ENCODE measurements at places on chromosomes 2 and 18. TPM values are rescaled to one million over a fixed set of nuclear protein-coding genes. Genes with fewer than 3 reads are reported as not detected.

- no peaks in the 10 kb centered on the region for H3K27me3 ChIP-seq
- no peak overlapping the region for H3K4me3 ChIP-seq
- H3K36me3 ChIP-seq: no peaks in the 10 kb centered on the region
Measured at GRCh38 chr2:164151522-164151921, 415.7 kb upstream of the FIGN start.

DNA sequence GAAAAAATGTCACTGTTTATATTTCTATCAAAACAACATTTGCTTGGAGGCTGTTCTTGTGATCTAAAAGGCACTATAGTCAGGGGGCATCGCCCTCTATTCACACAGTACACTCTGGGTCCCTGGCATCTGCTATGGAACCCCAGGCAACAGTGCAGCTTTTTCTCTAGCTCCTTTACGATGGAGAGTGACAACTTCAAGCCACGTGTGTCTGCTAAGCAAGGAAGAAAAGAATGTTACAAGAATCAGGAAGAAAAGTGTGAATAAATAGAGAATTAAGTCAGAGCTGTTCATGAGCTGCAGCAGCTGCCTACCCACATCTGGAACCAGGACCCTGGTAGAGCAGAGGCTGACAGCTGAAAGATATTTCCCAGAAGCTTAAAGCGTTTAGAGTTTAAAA lies 11.2 kb downstream of the RND3 start:
- peaks cover 21% of the 10 kb centered on the region for H3K36me3 ChIP-seq
- no peaks in the 10 kb centered on the region for H3K27me3 ChIP-seq
- no peak overlapping the region for H3K4me3 ChIP-seq

GRCh38 chr18:76102156-76102555 lies 392.9 kb downstream of the ZNF516 start:
- no peaks in the 10 kb centered on the region for H3K27me3 ChIP-seq
- DNase-seq: no peak
- H3K4me1 ChIP-seq: no peaks in the 10 kb centered on the region

DNA sequence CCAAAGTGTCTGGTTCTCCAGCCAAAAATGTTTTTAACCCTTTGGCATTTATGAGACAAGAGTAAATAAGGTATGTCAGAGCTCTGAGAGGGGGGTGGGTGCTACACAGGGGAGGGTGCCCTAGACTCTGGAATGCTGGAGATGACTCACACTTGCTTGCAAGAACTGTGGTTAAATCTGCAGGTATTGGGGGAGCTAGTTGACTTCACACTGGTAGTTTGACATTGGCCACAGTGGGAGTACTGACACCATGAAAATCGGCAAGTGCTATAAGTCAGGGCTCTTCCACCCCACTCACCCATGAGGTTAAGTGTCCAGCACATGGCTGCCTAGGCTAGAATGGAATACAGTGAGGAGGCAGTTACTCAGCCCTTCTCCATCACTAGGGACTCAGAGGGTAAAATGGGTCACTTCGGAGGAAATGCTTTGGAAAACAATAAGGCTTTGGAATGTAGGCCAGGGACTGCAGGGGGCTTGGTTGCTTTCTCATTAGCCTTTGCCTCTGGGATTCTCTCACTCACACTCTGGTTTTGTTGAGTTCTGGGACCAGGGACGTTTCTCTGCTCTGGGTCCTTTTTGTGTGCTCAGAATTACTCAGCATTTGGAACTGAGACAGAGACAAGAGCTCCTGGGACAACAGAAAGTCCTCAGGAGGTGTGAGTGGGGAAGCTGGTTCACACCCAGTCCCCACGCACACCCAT lies 91.6 kb downstream of the ACKR3 start:
- H3K4me1 ChIP-seq: no peaks in the 10 kb centered on the region
- no peaks in the 10 kb centered on the region for H3K36me3 ChIP-seq
- H3K27me3 ChIP-seq: no peaks in the 10 kb centered on the region
- peak overlapping the region; percentile 54 for H3K27ac ChIP-seq

GRCh38 chr2:124610141-124610540 lies 585.1 kb downstream of the CNTNAP5 start:
- no peak for DNase-seq
- H3K27me3 ChIP-seq: no peaks in the 10 kb centered on the region
- H3K36me3 ChIP-seq: no peaks in the 10 kb centered on the region
- no peak overlapping the region for H3K27ac ChIP-seq
- H3K4me3 ChIP-seq: no peak overlapping the region

DNA sequence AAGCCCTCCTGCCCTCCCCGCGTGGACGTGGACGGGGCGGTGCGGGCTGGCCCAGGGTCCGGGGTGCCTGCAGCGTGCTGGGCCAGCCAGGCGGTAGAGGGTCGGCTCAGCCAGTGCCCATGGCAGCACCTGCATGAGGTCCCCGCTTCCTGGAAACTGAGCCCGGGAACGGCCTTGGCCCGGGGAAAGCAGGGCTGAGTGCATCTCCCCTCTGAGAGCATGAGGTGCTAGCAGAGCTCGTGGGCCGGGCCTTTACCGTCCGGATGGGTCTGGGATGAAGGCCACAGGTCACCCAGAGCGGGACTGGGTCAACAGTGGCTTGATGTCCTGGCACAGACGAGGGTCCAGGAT lies 39.8 kb downstream of the TSHZ1 start:
- H3K27ac ChIP-seq: peak overlapping the region; percentile 0
- no peak overlapping the region for H3K4me3 ChIP-seq
- H3K36me3 ChIP-seq: no peaks in the 10 kb centered on the region
- H3K27me3 ChIP-seq: no peaks in the 10 kb centered on the region
- no peak for DNase-seq

ADAM23 gene
- 0.47 TPM for total RNA-seq

GRCh38 chr18:24421831-24422230 lies 4.6 kb upstream of the IMPACT start:
- no peaks in the 10 kb centered on the region for H3K36me3 ChIP-seq
- H3K4me3 ChIP-seq: no peak overlapping the region

- DNase-seq: no peak
Measured at GRCh38 chr2:18833941-18834340, 244.6 kb upstream of the NT5C1B start.

DNA sequence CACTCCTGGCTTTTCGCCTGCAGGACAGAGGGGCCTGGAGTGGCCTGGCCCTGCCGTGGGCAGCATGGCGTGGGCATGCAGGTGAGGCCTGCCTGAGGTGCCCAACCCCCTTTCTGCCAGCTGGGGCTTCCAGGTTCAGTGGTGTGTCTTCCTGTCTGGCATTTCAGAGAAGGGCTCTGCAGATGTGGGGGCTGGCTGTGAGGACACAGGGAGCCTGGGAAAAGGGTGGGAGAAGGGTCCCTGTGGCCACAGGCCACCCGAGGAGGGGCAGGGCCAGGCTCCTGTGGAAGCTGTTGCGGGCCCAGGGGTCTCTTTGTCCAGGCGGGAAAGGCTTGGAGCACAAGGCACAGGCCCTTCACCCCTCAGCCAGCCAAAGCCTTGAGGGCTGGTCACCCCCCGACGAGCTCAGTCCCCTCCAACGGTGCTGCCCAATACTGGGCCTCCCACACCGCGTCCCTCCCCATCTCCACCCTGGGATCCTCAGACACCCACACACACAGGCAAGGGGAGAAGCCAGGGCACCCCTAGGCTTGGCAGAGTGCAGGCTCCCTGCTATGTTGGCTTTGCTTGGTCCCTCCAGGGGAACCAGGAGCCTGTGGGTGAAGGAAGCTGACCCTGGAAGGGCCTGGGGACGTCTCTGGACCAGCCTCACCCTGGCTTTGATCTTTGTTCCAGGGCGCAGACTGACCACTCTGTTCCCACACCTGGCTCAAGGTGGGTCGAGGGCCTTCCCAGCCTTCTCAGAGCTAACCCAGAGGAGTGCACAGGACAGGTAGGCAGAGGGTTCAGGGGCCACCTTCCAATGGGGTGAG lies 3.7 kb upstream of the AQP12A start:
- no peak overlapping the region for H3K4me3 ChIP-seq
- no peak overlapping the region for H3K27ac ChIP-seq
- H3K4me1 ChIP-seq: peaks cover 10% of the 10 kb centered on the region
- no peaks in the 10 kb centered on the region for H3K36me3 ChIP-seq

DNA sequence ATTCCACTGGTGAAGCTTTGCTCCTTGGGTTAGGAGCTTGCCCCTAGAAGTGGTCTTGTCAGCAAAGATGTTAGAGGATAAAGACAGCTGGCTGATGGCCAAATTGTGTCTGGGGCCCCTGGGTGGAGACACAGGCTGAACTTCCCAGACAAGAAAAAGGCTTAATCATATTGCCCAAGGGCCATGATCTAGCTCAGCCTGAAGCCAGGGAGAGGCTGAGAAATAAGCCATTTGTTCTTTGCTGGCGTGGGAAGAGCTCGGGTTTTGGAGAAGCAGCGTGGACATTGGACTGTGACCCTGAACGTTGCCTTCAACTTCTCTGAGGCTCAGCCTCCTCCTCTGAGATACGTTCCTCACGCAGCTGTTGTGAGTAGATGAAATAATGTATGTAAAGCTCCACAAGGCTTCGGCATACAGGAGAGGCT lies 153.0 kb downstream of the ZFP36L2 start:
- peak overlapping the region; percentile 76 for H3K27ac ChIP-seq
- no peaks in the 10 kb centered on the region for H3K36me3 ChIP-seq
- no peak overlapping the region for H3K4me3 ChIP-seq
- DNase-seq: peak; percentile 59

DNA sequence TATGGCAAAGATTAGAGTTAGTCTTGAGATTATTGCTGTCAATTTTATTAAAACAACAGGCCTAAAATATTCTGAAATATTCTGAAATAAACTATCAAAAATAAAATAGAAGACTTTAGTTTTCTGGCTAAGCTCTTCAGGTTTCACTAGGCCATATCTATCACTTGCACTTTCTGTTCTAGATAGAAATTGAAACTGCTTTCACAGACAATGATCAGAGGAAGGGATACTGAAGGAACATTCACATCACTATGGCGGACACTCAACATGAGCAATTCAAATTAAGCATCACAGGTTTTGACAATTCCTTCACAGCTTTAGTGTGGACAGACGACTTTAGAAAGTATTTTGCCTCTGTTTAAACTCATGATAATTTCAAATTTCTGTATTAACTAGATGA lies 586.4 kb upstream of the REG3G start:
- DNase-seq: no peak
- no peaks in the 10 kb centered on the region for H3K27me3 ChIP-seq
- H3K36me3 ChIP-seq: no peaks in the 10 kb centered on the region
- no peaks in the 10 kb centered on the region for H3K4me1 ChIP-seq
- no peak overlapping the region for H3K27ac ChIP-seq
- H3K4me3 ChIP-seq: no peak overlapping the region

DNA sequence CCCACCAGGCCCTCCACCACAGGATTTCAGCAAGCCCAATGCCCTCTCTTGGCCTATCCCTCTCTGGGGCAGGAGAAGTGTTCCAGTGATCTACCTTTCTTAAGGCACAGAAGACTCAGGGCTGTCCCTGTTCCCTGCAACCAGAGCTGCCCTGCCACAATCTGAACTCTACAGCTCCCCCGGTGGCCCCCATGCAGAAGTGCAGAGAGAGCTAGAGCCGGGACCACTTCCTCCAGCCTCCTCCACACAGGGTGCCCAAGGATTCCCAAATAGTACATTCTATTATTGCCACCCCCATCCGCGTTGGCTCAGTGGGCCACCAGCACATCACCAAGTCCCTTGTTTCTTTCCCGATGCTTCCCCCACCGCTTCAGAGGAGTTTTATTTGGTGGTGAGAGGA lies 114.8 kb upstream of the PTPRM start:
- no peak overlapping the region for H3K4me3 ChIP-seq
- H3K4me1 ChIP-seq: no peaks in the 10 kb centered on the region
- no peaks in the 10 kb centered on the region for H3K36me3 ChIP-seq
- no peaks in the 10 kb centered on the region for H3K27me3 ChIP-seq
- H3K27ac ChIP-seq: no peak overlapping the region

Data from Peyer's patch (tissue), 4 donors.